Activated T-cell treated with anti-CD3 and anti-CD28 coated beads, Interleukin-2, amount 50 U/mL, for 72 hours (primary cell): ENCODE measurements at places on chromosomes 16 and 17.

DNA sequence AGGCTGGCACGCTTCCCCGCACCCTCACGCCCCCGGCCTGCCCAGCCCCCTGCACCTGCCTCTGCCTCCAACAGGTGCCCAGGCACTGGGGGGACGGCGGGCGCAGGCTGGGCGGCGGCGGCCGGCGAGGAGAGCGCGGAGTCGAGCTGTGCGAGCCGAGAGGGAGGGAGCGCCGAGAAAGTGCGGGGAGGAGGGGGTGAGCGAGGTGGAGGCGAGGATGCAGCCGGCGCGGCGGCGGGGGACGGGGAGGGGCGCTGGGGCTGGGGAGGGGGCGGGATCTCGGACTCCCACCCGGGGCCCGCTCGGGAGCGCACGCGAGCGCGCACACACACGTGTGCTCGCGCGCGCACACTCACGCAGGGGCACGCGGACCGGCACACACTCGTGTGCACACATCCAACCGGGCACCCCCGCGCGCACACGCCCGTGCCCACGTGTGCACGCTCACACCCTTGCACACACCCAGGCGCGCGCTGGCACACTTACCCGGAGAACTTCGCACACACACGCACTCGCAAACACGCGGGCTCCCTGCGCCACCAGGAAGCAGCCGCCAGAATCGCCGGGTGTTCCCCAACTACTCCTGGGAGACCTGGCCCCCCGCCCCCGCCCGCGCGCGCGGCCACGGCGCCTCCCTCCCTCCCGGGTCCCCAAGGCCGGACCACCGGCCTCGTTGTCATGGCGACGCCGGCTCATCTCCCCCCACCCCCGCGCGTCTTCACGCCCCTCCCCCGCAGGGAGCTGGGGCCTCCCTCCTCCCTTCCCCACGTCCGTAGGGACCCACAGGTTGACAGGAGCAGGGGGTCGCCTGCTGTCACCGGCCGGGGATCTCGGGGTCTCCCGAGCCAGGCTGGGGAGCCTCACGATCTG, at the start of gene DOC2A:
TSS of gene DOC2A (minus strand) at position 184 of the 870 bp plus-strand sequence. CDS start 805 bp downstream, outside the sequence.
- peaks cover 7% of the 10 kb centered on the region for H3K27me3 ChIP-seq
- DNase-seq = no peak
- H3K27ac ChIP-seq = no peak within 1 kb of the TSS
- peak within 1 kb of the TSS; percentile 80 for H3K4me3 ChIP-seq
- peaks cover 2% of the 10 kb centered on the region for H3K36me3 ChIP-seq
- H3K4me1 ChIP-seq = peaks cover 12% of the 10 kb centered on the region

DNA sequence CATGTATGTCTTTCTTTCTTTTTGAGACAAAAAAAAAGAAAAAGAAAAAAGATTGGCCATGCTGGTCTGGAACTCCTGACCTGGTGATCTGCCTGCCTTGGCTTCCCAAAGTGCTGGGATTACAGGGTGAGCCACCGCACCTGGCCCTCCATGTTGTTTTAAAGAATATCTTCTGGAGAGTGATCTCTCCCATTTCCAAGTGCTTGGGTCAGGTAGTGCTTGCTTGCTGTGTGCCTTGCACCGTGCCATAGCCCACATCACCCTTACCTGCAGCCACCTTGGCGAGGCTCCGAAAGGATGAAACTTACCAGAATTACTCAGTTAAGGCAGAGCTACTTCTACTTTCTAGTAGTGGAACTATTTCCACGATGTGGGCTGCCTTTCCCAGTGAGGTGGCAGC, 19.0 kb upstream of the KDM6B start:
- no peak overlapping the region for H3K4me3 ChIP-seq
- H3K36me3 ChIP-seq = no peaks in the 10 kb centered on the region
- H3K27me3 ChIP-seq = no peaks in the 10 kb centered on the region
- H3K27ac ChIP-seq = no peak overlapping the region
- H3K4me1 ChIP-seq = no peaks in the 10 kb centered on the region
- DNase-seq = no peak

- peaks cover 26% of the 10 kb centered on the region for H3K4me1 ChIP-seq
- H3K36me3 ChIP-seq = peaks cover 12% of the 10 kb centered on the region
- no peaks in the 10 kb centered on the region for H3K27me3 ChIP-seq
- H3K4me3 ChIP-seq = no peak overlapping the region
Measured at GRCh38 chr16:13939821-13940220, 19.9 kb downstream of the ERCC4 start.

- no peak within 1 kb of the TSS for H3K27ac ChIP-seq
- peak within 1 kb of the TSS; percentile 84 for H3K4me3 ChIP-seq
- DNase-seq = peak; percentile 46
- H3K27me3 ChIP-seq = peaks cover 34% of the 10 kb centered on the region
- H3K36me3 ChIP-seq = no peaks in the 10 kb centered on the region
- peaks cover 9% of the 10 kb centered on the region for H3K4me1 ChIP-seq
Measured at GRCh38 chr17:63476854-63477479, at the start of gene ACE. TSS of gene ACE (plus strand) at chr17:63477061. CDS start at chr17:63477095, 34 bp downstream.

DNA sequence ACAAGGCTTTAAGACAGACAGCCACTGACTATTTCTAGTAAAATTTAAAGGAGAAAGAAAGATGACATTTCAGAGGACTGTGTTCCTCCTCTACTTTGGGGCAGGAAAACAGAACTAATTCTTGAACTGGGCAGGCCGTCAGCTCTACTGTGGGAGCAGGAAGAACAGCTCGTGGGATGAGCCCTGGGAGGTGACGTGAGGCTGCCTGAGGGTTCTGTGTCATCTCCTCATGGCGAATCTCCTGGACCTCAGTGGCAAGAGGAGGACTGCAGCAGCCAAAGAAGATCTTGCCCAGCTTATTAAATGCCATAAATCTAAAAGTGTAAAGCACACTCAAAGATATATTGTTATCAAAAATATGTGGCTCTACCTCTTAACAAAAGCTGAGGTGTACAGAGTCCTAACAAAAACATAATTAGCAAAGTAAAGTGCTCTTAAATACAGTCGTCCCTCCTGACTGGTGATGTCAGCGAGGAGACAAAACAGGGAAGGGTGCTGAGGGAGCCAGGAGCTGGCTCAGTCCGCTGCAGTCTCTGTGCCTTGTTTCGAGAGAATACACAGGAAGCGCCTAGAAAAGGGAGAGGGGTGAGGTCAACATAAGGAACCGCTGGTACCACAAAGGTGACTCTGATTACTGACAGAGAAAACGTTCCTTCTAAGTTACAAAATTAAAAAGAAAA, 58.0 kb downstream of the CREBBP start:
- DNase-seq = no peak
- peaks cover 84% of the 10 kb centered on the region for H3K4me1 ChIP-seq
- H3K36me3 ChIP-seq = no peaks in the 10 kb centered on the region
- H3K27me3 ChIP-seq = no peaks in the 10 kb centered on the region

- peaks cover 8% of the 10 kb centered on the region for H3K27me3 ChIP-seq
- no peak for DNase-seq
- H3K36me3 ChIP-seq = no peaks in the 10 kb centered on the region
- H3K27ac ChIP-seq = no peak overlapping the region
Measured at GRCh38 chr17:56186222-56186786, 33.0 kb downstream of the ANKFN1 start.

DNA sequence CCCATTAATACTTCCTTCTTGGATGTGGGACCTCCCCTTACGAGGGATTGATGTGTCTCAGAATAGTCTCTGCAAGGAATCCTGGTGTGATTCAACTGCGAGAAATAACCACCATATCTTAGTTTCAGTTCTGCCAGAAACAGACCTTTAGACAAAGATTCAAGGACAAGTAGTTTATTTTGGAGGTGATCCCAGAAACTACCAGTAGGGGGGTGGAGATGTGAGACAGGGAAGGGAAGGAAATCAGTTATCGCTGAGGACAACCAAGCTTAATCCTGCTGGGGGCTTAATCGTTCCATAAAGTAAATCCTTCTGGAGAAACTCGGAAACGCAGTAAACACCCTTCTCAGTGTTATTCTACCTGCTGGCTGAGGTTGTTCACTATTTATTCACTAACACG, 5.0 kb upstream of the SDR42E1 start:
- H3K27me3 ChIP-seq = peaks cover 24% of the 10 kb centered on the region
- no peak for DNase-seq
- H3K36me3 ChIP-seq = peaks cover 4% of the 10 kb centered on the region
- no peak overlapping the region for H3K27ac ChIP-seq

DNA sequence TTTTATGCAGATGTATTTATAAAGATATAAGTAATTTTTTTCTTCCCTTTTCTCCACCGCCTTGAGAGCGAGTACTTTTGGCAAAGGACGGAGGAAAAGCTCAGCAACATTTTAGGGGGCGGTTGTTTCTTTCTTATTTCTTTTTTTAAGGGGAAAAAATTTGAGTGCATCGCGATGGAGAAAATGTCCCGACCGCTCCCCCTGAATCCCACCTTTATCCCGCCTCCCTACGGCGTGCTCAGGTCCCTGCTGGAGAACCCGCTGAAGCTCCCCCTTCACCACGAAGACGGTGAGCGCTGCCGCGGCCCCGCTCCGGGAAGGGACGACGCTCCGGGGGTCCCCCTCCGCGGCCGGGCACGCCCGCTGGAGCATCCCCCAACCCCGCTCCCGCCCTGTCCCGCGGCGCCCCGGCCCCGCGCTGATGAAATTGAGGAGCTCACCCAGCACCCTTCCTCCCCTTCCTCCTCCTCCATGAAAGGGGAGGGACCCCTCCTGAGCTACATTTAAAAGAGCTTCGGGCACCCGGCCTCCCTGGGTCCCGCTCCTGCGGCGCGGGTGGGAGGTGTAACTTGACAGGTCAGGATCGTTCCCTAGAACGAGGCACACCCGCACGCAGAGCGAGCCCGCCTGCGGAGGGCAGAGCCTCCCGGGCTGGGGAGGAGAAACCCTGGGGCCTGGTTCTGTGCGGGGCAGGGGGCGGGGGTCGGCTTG, 706 bp downstream of the HLF start:
- no peak overlapping the region for H3K27ac ChIP-seq
- H3K4me3 ChIP-seq = peak overlapping the region; percentile 78

DNA sequence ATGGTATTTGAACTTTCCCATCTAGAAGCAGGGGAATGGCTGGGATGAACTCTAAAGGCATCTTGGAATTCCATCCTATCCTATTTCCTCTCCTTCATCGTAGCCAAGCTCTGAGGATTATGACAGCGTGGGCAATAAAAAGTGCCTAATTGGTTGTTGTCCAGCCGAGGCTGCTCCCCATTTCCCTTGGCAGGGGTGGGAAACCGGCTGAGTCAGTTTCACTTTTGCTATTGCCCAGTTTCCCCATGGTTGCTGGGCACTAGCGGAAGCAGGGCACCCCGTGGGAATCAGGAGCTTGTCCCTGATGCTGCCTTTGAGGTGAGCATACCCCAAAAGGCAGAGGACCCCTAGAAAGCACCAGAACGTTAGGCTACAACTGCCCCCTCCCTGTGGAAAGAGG, 13.8 kb upstream of the SP2 start:
- H3K4me1 ChIP-seq = peaks cover 27% of the 10 kb centered on the region
- no peak overlapping the region for H3K4me3 ChIP-seq
- peaks cover 11% of the 10 kb centered on the region for H3K27me3 ChIP-seq
- H3K36me3 ChIP-seq = no peaks in the 10 kb centered on the region
- H3K27ac ChIP-seq = no peak overlapping the region

DNA sequence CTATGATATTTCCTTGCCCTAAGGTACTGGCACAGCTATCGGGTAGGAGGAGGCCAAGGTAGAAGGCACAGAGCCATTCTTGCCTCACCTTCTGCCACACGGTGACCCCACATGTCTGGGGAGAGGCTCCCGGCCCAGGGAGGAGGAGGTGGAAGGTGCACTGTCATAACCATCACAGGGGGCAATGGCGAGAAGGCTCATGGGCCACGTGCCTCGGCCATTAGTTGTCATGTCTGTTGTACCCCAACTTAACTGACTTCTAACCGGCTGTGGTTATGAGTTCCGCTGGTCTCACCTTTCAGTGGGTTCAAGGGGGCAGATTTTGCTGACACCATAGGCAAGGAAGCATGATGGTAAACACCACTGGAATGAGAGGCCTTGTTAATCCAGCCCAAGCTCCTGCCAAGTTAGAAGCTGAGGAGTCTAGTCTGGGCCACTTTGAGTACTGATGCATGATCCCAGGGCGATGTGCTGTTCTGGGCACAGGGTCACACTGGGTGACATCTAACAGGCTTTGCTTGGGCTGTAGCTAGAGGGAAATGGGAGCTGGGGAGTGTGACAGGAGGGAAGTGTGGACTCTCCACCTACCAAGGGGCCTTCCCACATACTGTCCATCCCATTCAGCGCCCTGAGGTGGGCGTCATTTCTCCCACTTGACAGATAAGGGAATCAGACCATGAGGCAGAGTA, 39.6 kb downstream of the HLF start:
- peak overlapping the region; percentile 13 for H3K27ac ChIP-seq
- DNase-seq = no peak
- peaks cover 24% of the 10 kb centered on the region for H3K27me3 ChIP-seq
- peaks cover 16% of the 10 kb centered on the region for H3K4me1 ChIP-seq

DNA sequence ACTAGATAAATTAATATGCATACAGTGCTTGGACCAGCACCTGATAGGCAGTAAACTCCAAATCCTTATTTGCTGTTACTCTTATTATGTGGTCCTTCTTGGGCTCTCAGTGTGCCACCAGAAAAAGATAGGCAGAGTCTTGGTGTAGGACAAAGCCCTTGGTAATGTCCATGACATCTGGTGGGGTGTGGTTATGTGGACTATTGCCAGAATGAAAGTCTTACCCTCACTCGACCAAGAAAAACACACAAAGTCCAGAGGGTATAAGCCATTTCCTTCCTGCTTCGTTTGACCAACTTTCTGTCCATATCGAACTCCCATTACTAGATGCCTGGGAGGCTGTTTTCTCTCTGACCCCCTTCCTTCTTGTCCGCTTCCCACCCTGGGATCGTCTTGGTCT, 140.9 kb downstream of the UTP18 start:
- no peaks in the 10 kb centered on the region for H3K4me1 ChIP-seq
- no peak overlapping the region for H3K27ac ChIP-seq
- no peak overlapping the region for H3K4me3 ChIP-seq

DNA sequence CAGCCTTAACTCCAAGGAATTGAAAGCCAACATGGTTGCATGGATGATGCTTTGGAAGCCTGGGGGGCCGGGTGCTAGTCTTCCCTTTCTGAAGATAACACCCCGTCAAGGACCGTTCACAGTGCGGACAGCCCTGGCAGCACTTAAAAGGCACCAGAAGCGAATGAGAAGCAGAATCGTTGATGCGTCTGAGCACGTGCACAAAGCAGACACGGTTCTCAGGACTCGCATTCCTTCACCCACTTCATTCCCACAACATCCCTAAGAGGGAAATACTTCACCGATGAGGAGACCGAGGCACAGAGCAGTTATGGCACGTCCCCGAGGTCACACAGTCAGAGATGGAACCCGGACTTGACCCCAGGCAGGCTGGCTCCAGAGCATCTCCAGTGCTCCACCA, 14.2 kb downstream of the TRPV1 start:
- no peak overlapping the region for H3K27ac ChIP-seq
- no peaks in the 10 kb centered on the region for H3K27me3 ChIP-seq
- H3K4me1 ChIP-seq = no peaks in the 10 kb centered on the region
- no peak for DNase-seq
- H3K4me3 ChIP-seq = no peak overlapping the region

- no peak overlapping the region for H3K27ac ChIP-seq
- H3K27me3 ChIP-seq = peaks cover 5% of the 10 kb centered on the region
- DNase-seq = no peak
- no peak overlapping the region for H3K4me3 ChIP-seq
- H3K4me1 ChIP-seq = no peaks in the 10 kb centered on the region
Measured at GRCh38 chr17:43892647-43892952, 14.7 kb downstream of the MPP2 start.

- no peaks in the 10 kb centered on the region for H3K27me3 ChIP-seq
- peaks cover 4% of the 10 kb centered on the region for H3K36me3 ChIP-seq
- no peak overlapping the region for H3K27ac ChIP-seq
Measured at GRCh38 chr17:40035162-40035559, 19.0 kb downstream of the MED24 start.

GRCh38 chr16:24170407-24170806, 85.7 kb upstream of the CACNG3 start:
- no peak overlapping the region for H3K4me3 ChIP-seq
- peaks cover 8% of the 10 kb centered on the region for H3K4me1 ChIP-seq
- H3K27ac ChIP-seq = peak overlapping the region; percentile 65
- DNase-seq = no peak
